ENCODE measurements at places on chromosomes 7 and 10.

DNA sequence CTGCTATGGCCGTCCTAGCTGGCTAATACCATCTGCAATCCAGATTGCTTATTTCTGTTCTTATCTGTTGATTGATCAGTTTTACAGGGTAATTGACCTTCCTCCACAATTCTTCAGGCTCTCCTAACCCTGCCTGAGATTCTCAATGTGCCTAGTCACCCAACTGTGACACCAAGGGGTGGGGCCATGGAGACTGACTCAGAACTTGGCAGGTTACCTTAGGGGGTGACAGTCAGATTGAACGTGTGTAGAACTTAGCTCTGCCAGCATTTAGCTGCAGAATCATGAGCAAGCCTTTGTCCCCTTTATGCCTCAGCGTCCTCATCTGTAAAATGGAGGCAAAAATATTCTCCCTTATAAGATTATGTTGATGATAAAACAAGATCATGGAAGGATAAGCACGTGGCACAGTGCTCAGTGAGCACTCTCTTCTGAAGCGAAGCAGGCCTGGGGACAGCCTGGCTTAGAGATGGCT is 19.1 kb upstream of the LEP start:
- DNase-seq, result no peak

- no peak for DNase-seq
Measured at GRCh38 chr7:3655635-3656034, 354.6 kb downstream of the SDK1 start.

DNA sequence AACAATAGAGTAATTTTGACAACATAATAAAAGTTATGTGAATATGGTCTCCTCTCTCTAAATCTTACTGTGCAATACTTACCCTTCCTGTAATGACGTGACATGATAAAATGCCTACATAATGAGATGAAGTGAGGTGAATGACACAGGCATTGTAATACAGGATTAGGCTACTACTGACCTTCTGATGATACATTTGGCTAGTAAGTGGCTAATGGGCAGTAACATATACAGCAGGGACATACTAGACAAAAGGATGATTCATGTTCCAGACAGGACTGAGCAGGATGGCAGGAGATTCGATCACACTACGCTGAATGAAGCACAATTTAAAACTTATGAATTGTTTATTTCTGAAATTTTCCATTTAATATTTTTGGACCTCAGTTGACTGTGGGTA is 4.7 kb downstream of the C10orf88 start:
- no peak for DNase-seq

DNA sequence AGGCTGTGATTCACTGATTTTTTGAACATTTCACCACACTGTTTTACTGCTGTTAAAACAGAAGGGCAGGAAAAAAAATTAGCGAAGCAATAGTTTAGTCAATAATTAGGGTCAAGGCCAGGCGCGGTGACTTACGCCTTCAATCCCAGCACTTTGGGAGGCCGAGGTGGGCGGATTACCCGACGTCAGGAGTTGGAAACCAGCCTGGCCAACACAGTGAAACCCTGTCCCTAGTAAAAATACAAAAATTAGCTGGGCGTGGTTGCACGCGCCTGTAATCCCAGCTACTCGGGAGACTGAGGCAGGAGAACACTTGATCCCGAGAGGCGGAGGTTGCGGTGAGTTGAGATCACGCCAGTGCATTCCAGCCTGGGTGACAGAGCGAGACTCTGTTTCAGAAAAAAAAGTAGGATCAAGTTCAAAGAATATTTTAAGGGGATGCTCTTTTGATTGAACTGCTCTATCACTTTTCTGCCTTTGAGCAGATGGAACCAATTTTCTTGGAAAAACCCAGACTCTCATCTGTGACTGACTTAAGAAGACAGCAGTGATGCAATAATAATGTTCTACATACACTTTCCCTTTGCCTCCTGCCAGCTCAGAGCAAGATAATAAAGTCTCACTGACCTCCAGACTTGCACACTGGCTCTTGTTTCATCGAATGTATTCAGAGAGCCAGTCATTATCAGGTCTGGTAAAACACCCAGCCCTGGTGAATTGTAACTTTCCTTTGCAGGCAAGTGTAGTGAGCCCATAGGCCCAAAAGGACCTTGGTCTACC is 1.6 kb upstream of the PPA1 start:
- DNase-seq, result no peak

- no peak for DNase-seq
Measured at GRCh38 chr7:99543081-99543671, 8.7 kb downstream of the FAM200A start.

All from astrocyte of the cerebellum (primary cell).